Substantia nigra (tissue), 51 donors: ENCODE measurements at places on chromosomes 13 and 19.

- no peak for DNase-seq
Observed at GRCh38 chr13:75360170-75360569, 121.8 kb downstream of the TBC1D4 start.

- DNase-seq, result no peak
Observed at GRCh38 chr19:40933025-40933424, 51.0 kb upstream of the CYP2A7 start.

DNA sequence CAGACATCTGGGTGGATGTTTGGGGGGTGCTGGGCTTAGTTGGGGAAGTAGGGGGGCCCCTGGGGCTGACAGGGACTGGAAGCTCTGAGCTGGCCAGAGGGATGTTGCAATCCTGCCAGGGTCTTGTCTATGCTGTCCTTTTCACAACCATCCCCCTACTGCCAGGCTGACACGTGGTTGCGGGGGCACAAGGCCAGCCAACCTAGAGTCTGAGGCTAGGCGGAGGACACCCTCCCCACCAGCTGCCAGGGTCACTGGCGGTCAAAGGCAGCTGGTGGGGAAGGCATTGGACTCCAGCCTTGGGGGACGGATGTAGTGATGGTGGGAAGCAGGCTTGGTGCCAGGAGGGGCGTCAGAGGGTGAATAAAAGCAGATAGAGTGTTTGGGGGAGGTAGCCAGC lies 1.6 kb upstream of the APOC1 start:
- peak; percentile 73 for DNase-seq

- no peak for DNase-seq
Observed at GRCh38 chr19:16899566-16900075, 10.8 kb downstream of the F2RL3 start.

DNA sequence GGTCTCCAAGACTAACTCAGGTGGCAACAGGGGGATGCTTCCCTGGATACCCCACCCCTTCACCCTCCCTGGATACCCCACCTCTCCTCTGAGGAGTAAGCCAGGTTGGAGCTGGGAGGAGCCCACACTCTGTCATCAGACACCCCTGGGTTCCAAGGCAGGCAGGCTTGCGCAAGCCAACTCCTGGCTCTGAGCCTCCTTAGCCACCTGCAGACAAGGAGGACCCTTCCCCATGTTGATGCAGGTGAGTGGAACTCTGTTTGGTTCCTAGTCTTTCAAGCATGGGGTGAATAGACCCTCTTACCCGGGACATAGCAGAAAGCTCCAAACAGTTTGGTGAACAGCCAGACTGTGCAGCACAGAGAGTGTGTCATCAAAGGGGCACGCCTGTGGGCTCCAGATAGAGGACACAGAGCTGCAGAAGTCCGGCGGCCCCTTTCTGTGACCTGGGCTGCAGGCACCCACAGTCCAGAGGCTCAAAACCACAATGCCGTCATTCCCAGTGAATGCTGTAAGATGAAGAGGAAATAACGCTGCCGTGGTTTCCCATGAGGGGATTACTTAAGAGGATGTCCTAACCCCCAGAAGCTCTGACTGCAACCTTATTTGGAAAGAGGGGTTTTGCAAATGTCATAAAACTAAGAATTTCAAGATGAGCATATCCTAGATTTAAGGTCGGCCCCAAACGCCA lies 12.1 kb upstream of the HAS1 start:
- no peak for DNase-seq

- DNase-seq, result no peak
Observed at GRCh38 chr19:49415810-49416200, 7.4 kb downstream of the PTH2 start.

DNA sequence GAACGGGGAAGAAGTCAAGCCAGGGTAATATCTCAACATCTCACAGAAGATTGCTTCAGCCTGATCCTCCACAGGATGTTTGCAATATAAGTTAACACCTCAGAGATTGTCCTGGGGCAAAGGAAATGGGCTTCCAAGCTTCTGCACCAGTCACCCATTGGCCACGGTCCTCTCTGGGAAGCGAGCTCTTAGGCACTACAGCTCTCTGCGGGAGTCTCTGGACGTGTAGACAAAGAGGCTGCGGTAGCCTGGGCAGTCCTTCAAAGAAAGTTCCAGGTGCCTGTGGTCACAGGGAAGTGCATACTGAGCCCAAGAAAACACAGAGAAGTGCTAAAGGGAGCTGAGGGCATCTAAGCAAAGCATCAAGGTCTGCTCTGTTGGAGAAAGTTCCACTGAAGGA lies 805.7 kb downstream of the DIAPH3 start:
- DNase-seq, result no peak

GRCh38 chr19:3808420-3809143 lies 22.4 kb upstream of the MATK start:
- DNase-seq, result no peak

DNA sequence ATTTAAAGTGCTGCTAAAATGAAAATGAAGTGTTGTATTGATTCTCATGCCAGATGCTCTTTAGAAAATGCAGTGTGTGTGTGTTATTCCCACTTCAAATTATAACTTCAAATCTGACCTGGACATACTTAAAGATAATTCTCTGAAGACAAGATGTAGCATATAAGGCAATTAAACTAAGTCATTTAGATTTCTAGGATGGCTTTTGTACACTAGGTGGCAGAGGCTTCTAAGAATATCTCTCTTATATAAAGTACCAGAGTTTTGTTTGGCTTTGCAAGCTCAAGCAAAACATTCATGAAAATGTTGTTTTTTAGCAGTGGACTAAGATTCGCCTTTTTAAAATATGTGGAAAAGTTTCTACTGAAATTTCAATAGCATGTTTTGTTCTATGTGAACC lies 407.2 kb downstream of the GPC5 start:
- no peak for DNase-seq
